ENCODE measurements at places on chromosomes 1 and 21.

GRCh38 chr1:80054129-80054528, 1047.6 kb upstream of the ADGRL4 start:
- peak; percentile 19 for DNase-seq

GRCh38 chr1:238401144-238401543, 510.4 kb upstream of the ZP4 start:
- no peak for DNase-seq

GRCh38 chr1:185377831-185378230, 60.8 kb upstream of the IVNS1ABP start:
- no peak for DNase-seq

- DNase-seq, result no peak
Observed at GRCh38 chr1:2967329-2967725, 53.9 kb upstream of the ACTRT2 start.

GRCh38 chr1:154998818-154999570, 3.6 kb upstream of the ZBTB7B start:
- DNase-seq, result peak; percentile 87

DNA sequence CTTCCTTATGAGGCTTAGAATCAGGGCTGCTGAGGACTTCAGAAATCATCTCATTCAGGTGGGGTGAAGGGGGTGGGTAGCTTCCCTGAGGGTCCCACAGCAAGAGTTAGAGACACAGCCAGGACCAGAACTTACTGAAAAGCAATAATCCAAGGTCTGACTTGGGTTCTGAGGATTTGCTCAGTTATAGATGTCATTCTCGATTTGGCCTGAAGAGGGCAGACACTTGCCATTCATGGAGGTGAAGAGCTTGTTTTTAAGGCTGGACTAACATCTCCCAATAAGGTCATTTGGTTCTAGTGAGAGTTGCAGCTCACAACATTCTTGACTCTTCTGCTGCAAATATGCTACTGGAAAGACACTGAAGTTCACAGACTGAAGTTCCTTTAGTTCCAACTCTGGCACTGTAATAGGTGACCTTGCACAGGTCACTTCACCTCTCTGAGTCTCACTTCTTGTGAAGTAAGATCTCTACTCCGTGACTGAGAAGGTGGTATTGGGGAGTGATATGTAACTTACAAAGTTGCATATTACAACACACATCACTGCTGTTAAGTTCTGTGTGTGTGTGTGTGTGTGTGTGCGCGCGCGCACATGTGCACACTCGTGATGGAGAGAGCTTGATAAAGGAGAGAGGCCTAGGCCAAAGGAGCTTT, 69.8 kb upstream of the DIRAS3 start:
- peak; percentile 25 for DNase-seq

DNA sequence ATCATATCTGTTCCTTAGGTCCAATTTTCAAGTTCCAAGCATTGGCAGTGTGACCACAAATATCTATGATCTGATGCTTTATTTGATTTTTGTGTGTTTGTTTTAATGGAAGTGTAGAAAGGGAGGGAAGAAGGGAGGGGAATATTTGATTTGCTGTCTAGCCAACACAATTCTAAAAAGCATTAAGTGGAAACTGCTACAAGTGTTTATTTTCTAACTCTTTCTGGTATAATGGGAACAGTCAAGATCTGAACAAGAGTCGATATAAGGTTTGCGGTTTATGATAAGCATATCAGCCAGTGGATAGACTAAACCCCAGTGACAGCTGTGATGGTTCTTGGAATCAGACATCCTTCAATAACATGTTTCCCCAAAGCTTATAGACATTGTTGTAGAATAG, 267.8 kb upstream of the SNX7 start:
- DNase-seq, result no peak

DNA sequence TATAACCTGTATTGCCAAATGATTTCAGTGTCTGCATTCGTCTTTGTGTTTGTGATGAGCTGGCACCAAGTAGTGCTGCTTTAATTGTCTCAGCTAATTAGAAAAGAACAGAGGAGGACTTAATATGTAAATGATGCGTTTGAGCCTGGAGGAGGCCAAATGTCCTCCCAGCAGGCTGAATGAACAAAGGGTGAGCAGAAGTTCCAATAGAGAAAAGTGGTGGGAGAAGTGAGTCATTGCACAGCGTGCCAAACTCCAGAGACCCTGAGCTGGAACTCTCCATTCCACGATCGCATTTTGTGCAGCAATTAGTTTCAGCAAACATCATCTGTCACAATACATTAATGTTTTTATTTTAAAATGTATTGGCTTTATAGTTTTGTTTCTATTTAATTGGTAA, 17.9 kb downstream of the ETV3L start:
- no peak for DNase-seq

GRCh38 chr1:153985341-153985912, 712 bp downstream of the RAB13 start:
- no peak for DNase-seq

DNA sequence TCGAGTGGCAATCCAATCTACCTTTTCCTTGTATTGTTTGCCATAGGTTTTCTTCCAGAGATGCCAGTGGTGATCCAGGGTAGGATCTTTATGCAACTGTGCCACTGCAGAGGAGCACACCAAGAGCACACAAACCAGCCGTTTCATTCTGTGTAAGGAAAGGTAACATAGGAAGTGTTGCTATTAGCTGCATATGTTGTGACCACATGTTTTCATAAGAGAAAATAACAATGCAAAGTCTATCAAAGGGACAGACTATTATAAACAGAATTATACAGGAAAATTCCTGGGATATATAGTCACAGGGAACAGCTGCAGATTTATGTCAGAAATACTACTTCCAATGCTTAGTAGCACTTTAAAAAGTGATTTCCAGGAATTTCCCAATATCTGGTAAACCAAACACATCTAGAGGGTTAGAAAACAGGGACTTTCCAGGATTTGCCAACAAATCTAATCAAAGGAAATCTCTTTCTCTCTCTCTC, 919 bp downstream of the CTSS start:
- no peak for DNase-seq

- DNase-seq, result no peak
Observed at GRCh38 chr1:37845786-37846185, 13.6 kb downstream of the MTF1 start.

- DNase-seq, result no peak
Observed at GRCh38 chr1:225654688-225655508, 2.0 kb upstream of the ENAH start.

DNA sequence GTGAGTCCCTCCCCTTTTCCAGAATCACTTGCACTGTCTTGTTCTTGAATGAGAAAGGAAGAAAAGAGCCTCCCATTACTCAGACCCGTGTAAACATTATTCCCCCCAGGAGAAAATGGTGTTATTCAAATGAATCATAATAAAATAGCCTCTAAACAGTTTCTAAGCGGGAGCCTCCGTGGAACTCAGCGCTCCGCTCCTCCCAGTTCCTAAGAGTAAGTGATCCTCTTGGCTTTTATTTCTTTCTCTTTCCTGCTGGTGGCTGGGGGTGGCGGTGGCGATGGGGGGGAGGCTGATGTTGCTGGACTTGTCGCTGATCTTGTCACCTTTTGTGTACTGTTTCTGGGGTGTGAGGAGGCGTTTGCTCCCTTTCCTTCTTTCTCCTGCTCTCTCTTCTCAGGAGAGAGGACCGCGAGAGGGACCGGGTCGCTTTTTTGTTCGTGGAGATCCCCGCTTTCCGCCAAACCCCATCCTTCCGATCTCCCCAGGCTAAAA, 781 bp downstream of the PROX1 start:
- no peak for DNase-seq

GRCh38 chr1:11453742-11454491, 25.0 kb upstream of the DISP3 start:
- DNase-seq, result peak; percentile 76

DNA sequence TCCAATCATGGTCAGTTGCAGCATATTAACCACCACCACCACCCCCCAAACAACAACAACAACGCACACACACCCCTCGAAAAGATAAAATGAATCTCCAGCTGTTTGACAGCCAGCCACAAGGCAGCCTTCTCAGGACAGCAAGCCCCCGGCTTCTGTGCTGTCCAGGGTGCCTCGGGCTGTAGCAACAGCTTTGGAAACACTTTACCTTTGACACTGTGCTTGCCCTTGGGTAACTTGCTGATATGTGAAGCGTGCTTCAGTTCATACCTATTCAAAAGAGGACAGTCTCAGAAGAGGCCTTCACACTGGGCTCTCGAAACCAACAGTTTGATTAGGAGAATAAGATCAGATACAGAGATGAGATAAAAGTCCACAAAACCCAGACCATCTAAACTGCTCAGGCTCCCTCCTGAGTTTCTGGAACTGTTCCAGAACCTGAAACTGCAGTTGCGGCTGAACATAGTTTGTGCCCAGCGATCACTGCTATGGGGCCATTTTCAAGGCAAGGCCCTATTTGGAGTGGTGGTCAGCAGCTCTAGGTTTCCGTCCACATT, 44.9 kb downstream of the PARP1 start:
- DNase-seq, result no peak

DNA sequence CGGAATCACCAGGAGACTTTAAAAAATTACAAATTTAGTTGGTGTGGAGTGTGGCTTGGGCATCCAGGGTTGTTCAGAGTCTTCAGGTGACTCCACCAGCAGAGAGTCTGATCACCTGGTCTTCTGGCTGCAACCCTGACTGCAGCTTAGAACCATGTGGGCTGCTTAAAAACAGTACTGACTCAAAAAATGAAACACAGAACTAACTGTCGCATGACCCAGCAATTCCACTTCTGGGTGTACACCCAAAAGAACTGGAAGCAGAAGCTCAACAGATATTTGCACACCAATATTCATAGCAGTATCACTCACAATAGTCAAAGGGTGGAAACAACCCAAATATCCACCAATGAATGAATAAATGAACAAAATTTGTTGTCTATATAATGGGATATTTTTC, 17.3 kb downstream of the TLR5 start:
- no peak for DNase-seq

All from glutamatergic neuron (in vitro differentiated cells).